ENCODE measurements at places on chromosomes 4 and X.

GRCh38 chrX:133248177-133248576, 30.0 kb upstream of the TFDP3 start:
- H3K4me1 ChIP-seq, result no peaks in the 10 kb centered on the region
- no peaks in the 10 kb centered on the region for H3K27me3 ChIP-seq
- H3K27ac ChIP-seq, result no peak overlapping the region
- no peak for DNase-seq
- no peaks in the 10 kb centered on the region for H3K36me3 ChIP-seq
- H3K4me3 ChIP-seq, result no peak overlapping the region

GRCh38 chr4:127997534-127998388, 32.6 kb downstream of the ABHD18 start:
- no peaks in the 10 kb centered on the region for H3K4me1 ChIP-seq
- no peaks in the 10 kb centered on the region for H3K36me3 ChIP-seq
- no peaks in the 10 kb centered on the region for H3K27me3 ChIP-seq
- DNase-seq, result peak; percentile 28

DNA sequence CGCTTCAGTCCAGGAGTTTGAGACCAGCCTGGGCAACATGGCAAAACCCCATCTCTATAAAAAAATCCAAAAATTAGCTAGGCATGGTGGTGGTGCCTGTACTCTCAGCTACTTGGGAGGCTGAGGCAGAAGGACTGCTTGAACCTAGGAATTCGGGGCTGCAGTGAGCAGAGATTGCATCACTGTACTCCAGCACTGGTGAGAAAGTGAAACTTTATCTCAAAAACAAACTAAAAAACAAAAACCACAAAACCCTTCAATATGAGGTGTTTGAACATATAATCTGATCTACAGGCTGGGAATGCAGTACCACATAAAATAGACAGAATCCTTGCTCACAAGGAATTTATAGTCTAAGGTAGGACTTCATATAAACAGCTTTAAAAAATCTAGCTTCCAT, 103.9 kb downstream of the PDS5A start:
- no peak overlapping the region for H3K27ac ChIP-seq
- no peak overlapping the region for H3K4me3 ChIP-seq
- peaks cover 13% of the 10 kb centered on the region for H3K4me1 ChIP-seq
- H3K27me3 ChIP-seq, result no peaks in the 10 kb centered on the region
- peak; percentile 8 for DNase-seq

GRCh38 chr4:150714462-150715438, 132.8 kb downstream of the MAB21L2 start:
- H3K27ac ChIP-seq, result no peak overlapping the region
- H3K4me3 ChIP-seq, result no peak overlapping the region
- H3K27me3 ChIP-seq, result no peaks in the 10 kb centered on the region
- no peaks in the 10 kb centered on the region for H3K4me1 ChIP-seq
- no peaks in the 10 kb centered on the region for H3K36me3 ChIP-seq

GRCh38 chr4:24516926-24517325, 67.4 kb downstream of the DHX15 start:
- no peak overlapping the region for H3K4me3 ChIP-seq
- H3K27ac ChIP-seq, result no peak overlapping the region
- DNase-seq, result no peak
- no peaks in the 10 kb centered on the region for H3K27me3 ChIP-seq
- H3K36me3 ChIP-seq, result 0 out of 2 replicates have a peak, but pooled peaks cover 7% of the 10 kb centered on the region
- no peaks in the 10 kb centered on the region for H3K4me1 ChIP-seq

GRCh38 chr4:110216129-110216528, 17.7 kb upstream of the ELOVL6 start:
- H3K36me3 ChIP-seq, result no peaks in the 10 kb centered on the region
- H3K27ac ChIP-seq, result no peak overlapping the region
- no peaks in the 10 kb centered on the region for H3K27me3 ChIP-seq
- no peak for DNase-seq

DNA sequence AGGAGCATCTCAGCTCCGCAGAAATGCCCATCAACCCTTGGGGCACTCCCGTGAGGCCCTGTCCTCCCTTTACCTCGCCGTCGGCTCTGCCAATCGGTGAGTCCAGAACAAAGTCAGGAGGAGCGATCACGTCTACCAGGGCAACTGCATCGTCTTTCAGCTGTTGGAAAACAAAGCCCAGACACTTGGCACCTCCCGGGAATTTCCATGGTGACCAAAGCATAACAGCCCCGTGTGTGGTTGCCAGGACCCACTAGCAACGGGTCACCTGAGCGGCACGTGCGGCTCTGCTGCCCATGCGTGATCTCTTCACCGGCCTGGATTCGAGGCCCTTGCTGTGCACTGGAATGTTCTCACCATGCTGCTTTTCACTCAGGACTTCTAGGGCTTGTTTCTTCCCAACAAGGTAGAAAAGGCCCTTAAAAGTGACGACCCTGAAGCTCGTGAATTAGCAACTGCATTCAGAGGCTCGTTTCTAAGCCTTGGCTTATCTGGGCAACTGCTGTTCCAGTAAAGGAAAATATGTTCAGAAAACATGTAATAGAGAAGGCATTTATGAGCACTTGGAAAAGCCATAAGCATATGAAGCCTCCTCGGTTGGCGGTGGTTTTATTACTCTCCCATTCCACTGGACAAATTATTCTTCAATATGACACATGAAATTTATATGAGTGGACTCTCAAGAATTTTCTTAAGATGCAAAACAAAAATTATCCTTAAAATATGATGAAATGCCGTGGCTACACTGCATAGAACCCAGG, 69.5 kb downstream of the ACOX3 start:
- H3K27me3 ChIP-seq, result no peaks in the 10 kb centered on the region
- DNase-seq, result no peak

- no peaks in the 10 kb centered on the region for H3K4me1 ChIP-seq
- H3K27me3 ChIP-seq, result no peaks in the 10 kb centered on the region
- DNase-seq, result no peak
- no peak overlapping the region for H3K27ac ChIP-seq
- H3K36me3 ChIP-seq, result no peaks in the 10 kb centered on the region
- no peak overlapping the region for H3K4me3 ChIP-seq
Observed at GRCh38 chr4:20576861-20577260, 123.4 kb upstream of the PACRGL start.

GRCh38 chrX:20315140-20315539, 48.4 kb upstream of the RPS6KA3 start:
- no peaks in the 10 kb centered on the region for H3K27me3 ChIP-seq
- no peak overlapping the region for H3K27ac ChIP-seq
- H3K4me1 ChIP-seq, result 0 out of 2 replicates have a peak, but pooled peaks cover 2% of the 10 kb centered on the region
- H3K36me3 ChIP-seq, result no peaks in the 10 kb centered on the region
- H3K4me3 ChIP-seq, result no peak overlapping the region

- H3K27ac ChIP-seq, result no peak overlapping the region
- peak overlapping the region; percentile 63 for H3K4me3 ChIP-seq
- no peaks in the 10 kb centered on the region for H3K36me3 ChIP-seq
- DNase-seq, result no peak
Observed at GRCh38 chrX:103215425-103215991, 600 bp downstream of the BEX4 start.

GRCh38 chr4:117357866-117358265, 272.5 kb upstream of the TRAM1L1 start:
- no peak overlapping the region for H3K27ac ChIP-seq
- DNase-seq, result no peak
- H3K27me3 ChIP-seq, result no peaks in the 10 kb centered on the region
- no peaks in the 10 kb centered on the region for H3K4me1 ChIP-seq

DNA sequence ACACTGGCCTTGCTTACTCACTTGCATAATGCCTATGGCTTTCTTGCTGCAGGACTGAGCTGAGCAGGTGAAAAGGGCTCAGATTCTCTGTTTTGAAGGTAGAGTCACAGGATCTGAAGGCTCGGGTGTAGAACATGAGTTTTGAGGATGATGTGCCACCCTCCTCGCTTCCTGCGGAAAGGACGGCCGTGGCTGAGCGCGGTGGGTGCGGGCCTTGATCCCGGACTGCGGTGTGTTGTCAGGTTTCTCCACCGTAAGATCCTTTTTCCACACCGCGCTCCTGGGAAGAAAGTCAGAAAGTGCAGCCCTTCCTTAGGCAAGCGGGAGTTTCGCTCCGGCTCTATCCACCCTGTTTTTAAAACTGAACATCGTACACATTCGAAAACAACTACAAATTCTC, 36.2 kb downstream of the ZFP42 start:
- no peaks in the 10 kb centered on the region for H3K36me3 ChIP-seq
- no peaks in the 10 kb centered on the region for H3K4me1 ChIP-seq
- no peak overlapping the region for H3K4me3 ChIP-seq

- DNase-seq, result no peak
- no peak overlapping the region for H3K27ac ChIP-seq
- no peaks in the 10 kb centered on the region for H3K36me3 ChIP-seq
- peaks cover 7% of the 10 kb centered on the region for H3K4me1 ChIP-seq
Observed at GRCh38 chr4:139282721-139283075, 2.7 kb upstream of the MGARP start.

DNA sequence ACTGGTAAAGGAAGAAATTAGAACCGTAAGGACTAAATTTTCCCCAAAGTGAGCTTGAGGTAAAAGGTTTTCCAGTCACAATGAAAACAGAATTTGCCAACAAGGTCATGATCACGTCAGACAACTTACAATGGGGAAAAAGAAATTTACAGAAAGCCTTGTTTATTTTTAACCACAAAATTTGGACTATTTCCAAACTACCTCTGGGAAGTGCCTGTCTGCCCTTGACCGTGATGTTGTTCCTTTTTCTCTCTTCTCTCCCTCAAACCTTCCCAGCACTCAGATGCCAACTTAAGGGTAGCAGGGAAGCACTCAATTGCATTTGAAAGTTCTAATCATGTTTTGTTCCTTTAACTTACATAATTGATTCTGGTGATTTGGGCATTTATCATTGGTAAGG, 32.5 kb downstream of the MEPE start:
- no peaks in the 10 kb centered on the region for H3K36me3 ChIP-seq
- H3K4me1 ChIP-seq, result no peaks in the 10 kb centered on the region
- no peak overlapping the region for H3K27ac ChIP-seq
- no peaks in the 10 kb centered on the region for H3K27me3 ChIP-seq
- no peak for DNase-seq

- no peak overlapping the region for H3K4me3 ChIP-seq
- H3K27ac ChIP-seq, result no peak overlapping the region
- H3K36me3 ChIP-seq, result no peaks in the 10 kb centered on the region
- DNase-seq, result no peak
- no peaks in the 10 kb centered on the region for H3K4me1 ChIP-seq
Observed at GRCh38 chrX:27797575-27797974, 10.2 kb upstream of the MAGEB10 start.

DNA sequence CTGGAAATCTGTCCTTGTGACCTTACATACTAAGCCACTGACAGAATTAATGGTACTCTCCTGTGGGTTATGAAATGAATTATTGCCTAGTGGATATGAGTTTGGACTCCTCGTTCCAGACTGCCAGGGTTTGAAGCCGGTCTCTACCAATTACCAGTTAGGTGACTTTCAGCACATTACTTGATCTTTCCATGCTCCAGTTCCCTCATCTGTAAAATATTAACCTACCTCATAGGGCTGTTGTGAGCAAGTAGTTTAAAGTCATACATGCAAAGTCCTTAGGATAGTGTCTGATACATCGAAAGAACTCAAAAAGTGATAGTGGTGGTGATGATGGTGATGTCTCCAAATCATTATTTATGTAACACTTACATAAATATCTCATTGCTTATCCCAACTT, 373.5 kb upstream of the ARX start:
- H3K4me3 ChIP-seq, result no peak overlapping the region
- H3K36me3 ChIP-seq, result no peaks in the 10 kb centered on the region
- H3K4me1 ChIP-seq, result no peaks in the 10 kb centered on the region
- no peak overlapping the region for H3K27ac ChIP-seq
- no peak for DNase-seq

DNA sequence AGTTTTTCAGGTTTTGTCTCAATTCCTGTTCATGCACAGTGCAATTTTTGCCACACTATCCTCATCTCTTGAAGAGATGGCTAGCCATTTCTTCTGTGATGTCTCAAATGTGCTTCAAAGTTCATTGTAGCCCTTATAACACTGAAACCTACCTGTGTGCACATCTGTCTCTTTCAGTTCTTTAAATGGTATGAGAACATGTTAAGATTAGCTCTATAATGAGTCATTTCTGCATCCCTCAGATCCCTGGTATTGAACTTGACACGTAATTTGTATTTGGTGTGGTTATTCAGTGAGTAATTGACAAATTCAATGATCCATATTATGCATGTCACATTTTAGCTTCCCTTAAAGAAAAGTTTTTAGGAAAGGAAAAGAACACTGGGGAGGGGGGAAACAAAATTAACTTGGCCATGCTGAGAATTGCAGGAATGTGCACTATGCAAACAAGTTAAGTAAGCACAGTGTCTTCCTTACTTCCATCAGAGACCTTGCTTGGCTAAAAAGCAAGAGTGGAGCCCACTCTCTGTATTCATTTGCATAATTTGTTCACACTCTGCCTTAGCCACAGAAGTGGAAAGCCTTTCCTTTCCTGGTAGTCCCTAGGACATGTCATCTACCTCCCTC, 659.8 kb upstream of the MAGEB2 start:
- no peaks in the 10 kb centered on the region for H3K36me3 ChIP-seq
- DNase-seq, result no peak
- no peak overlapping the region for H3K4me3 ChIP-seq

GRCh38 chrX:121298499-121298898, 251.1 kb downstream of the GLUD2 start:
- H3K27me3 ChIP-seq, result no peaks in the 10 kb centered on the region
- no peak overlapping the region for H3K27ac ChIP-seq
- no peaks in the 10 kb centered on the region for H3K36me3 ChIP-seq
- no peak overlapping the region for H3K4me3 ChIP-seq
- peaks cover 8% of the 10 kb centered on the region for H3K4me1 ChIP-seq
- DNase-seq, result no peak

DNA sequence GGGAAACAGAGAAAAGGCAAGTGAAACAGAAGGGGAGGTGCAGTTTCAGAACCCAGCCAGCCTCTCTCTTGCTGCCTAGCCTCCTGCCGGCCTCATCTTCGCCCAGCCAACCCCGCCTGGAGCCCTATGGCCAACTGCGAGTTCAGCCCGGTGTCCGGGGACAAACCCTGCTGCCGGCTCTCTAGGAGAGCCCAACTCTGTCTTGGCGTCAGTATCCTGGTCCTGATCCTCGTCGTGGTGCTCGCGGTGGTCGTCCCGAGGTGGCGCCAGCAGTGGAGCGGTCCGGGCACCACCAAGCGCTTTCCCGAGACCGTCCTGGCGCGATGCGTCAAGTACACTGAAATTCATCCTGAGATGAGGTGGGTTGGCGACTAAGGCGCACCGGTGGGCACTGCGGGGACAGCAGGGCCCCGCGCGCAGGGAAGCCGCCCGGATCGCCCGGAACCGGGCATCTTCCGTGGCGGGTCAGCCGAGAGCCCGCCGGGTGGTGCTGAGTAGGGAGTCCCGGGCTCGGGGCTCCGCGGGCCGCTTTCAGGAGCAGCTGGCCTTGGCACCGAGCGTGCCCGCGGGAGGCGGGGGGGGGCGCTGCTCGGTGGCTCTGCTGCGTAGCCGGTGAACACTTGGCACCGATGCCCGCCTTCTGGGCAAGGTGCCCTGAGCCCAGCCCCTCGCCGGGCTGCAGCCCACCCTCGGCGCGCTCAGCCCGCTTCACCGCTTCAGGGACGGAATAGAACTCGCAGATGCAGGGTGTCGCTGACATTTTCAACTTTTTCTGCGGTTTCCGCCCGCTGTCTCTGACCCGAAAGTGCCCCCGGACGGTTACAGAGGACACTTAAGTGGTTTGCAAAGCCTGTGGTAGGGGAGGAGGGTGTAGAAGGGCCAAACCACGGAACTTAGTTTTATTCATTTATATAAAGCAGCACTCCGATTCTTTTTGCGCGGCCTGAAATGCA, at the start of gene CD38:
TSS of gene CD38 (plus strand) at position 40 of the 953 bp plus-strand sequence. CDS start at position 127, 87 bp downstream.
- H3K4me3 ChIP-seq, result peak within 1 kb of the TSS; percentile 75
- peaks cover 38% of the 10 kb centered on the region for H3K27me3 ChIP-seq
- H3K4me1 ChIP-seq, result peaks cover 32% of the 10 kb centered on the region
- peak within 1 kb of the TSS; percentile 71 for H3K27ac ChIP-seq
